ENCODE measurements at places on chromosomes 13 and 19.

GRCh38 chr19:35013820-35014754 is 14.0 kb downstream of the GRAMD1A start:
- peaks cover 93% of the 10 kb centered on the region for H3K36me3 ChIP-seq
- H3K27me3 ChIP-seq: no peaks in the 10 kb centered on the region
- H3K4me1 ChIP-seq: peaks cover 28% of the 10 kb centered on the region
- no peak overlapping the region for H3K27ac ChIP-seq

DNA sequence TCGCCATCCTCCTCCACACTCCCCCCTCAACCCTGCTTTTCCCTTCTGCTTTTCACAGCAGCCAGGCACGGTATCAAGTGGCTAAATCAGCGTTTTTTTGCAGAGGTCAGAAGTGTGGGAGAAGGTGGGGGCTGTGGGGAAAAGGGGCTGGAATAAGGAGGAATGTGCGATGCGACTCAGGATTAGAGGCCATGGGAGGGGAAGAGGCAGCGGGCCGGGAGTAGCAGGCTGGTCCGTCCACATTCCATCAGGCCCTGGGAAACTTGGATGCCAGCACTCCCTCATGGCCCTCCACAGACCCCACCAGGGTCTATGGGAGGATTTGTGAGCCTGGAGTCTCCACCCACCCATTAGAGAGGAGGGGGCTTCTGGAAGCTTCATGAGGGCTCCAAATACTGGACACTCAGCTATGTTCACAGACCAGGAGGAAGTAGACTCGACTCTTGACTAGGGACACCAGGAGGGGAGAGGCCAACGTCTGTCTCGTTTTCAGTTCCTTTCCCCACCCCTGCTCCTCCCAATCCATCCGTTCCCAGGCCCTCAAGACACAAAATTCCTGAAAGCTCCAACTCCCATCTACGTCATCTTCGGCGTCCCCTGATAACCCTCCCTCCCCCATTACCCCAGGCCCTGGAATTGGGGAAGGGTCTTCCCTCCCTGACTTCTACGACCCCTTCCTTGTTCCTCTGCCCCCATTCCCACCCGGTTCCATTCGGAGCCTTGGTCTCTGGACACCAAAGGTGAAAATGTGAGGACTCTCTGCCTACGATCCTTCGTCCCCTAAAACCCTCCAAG is 3.3 kb upstream of the KCNC3 start:
- H3K27me3 ChIP-seq: no peaks in the 10 kb centered on the region
- peak overlapping the region; percentile 95 for H3K27ac ChIP-seq
- no peak for DNase-seq
- H3K4me1 ChIP-seq: peaks cover 43% of the 10 kb centered on the region
- H3K36me3 ChIP-seq: no peaks in the 10 kb centered on the region

DNA sequence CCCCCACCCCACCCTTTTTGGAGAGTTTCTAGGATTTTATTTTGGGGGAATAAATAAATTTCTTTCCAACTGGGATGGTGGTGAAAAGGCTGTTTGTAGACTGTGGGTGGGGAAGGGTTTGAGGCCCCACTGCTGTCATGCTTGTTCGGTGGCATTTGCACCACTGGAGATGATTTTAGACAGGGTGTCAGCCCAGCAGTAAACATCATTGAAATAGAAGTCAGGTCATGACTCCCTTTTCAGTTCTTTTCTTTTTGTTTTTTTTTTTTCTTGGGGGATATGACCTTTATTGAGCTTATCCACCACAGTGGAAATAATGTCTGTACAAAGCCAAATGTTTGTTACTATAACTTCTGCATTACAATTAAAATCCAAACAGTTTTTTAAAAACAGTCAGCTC is 14.1 kb downstream of the UBAC2 start:
- H3K4me3 ChIP-seq: no peak overlapping the region
- no peak for DNase-seq
- peaks cover 21% of the 10 kb centered on the region for H3K36me3 ChIP-seq
- no peaks in the 10 kb centered on the region for H3K27me3 ChIP-seq
- peaks cover 9% of the 10 kb centered on the region for H3K4me1 ChIP-seq
- no peak overlapping the region for H3K27ac ChIP-seq

- no peak for DNase-seq
- no peak overlapping the region for H3K4me3 ChIP-seq
- H3K27ac ChIP-seq: no peak overlapping the region
- no peaks in the 10 kb centered on the region for H3K27me3 ChIP-seq
- no peaks in the 10 kb centered on the region for H3K36me3 ChIP-seq
Observed at GRCh38 chr13:33997574-33997973, 179.6 kb downstream of the RFC3 start.

GRCh38 chr19:5144545-5145179 is 175.7 kb downstream of the KDM4B start:
- H3K27me3 ChIP-seq: no peaks in the 10 kb centered on the region
- peaks cover 17% of the 10 kb centered on the region for H3K36me3 ChIP-seq
- DNase-seq: no peak
- peaks cover 25% of the 10 kb centered on the region for H3K4me1 ChIP-seq
- no peak overlapping the region for H3K27ac ChIP-seq

- DNase-seq: peak; percentile 31
- peaks cover 58% of the 10 kb centered on the region for H3K36me3 ChIP-seq
- no peaks in the 10 kb centered on the region for H3K27me3 ChIP-seq
- H3K4me1 ChIP-seq: peaks cover 23% of the 10 kb centered on the region
- peak overlapping the region; percentile 68 for H3K4me3 ChIP-seq
Observed at GRCh38 chr19:54201172-54201701, 579 bp downstream of the RPS9 start.

- DNase-seq: no peak
- no peaks in the 10 kb centered on the region for H3K36me3 ChIP-seq
- no peaks in the 10 kb centered on the region for H3K4me1 ChIP-seq
Observed at GRCh38 chr13:87355451-87355850, 315.7 kb upstream of the SLITRK5 start.

GRCh38 chr19:31627620-31628365 is 278.6 kb upstream of the TSHZ3 start:
- no peaks in the 10 kb centered on the region for H3K27me3 ChIP-seq
- no peak for DNase-seq
- no peaks in the 10 kb centered on the region for H3K36me3 ChIP-seq

DNA sequence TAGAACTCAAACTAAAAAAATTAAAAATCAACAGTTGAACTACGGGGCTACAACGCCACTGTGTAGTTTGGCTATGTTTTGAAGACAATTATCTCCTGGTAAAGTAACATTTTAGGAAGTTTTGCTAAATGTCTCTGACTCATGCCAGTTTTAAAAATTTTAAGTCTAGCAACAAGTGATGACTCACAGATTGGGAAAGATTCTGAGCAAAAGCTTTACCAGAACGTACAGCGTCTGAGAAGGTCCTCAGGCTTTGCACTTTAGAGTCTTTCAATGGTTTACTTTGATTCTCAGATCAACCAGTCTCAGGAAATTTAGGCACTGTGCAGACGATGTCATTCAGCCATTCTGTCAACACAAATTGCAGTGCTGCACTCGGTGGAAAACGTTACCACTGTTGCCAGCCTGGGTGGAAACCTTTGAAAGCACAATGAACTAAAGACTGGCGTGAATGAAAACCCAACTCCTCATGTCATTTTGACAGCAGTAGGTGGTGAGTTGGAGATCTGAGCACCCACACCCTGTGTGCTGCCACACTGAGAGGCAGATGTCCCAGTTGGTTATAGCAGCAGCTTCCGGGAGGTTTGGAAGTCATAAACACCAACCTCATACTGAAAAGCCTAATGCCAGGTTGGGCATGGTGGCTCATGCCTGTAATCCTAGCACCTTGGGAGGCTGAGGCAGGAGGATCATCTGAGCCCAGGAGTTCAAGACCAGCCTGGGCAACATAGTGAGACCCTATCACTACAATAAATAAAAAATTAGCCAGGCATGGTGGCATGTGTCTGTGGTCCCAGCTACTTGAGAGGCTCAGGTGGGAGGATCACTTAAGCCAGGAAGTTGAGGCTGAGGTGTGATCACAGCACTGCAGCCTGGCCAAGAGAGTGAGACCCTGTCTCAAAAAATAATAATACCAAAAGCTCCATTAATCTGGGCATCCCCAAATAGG is 6.3 kb upstream of the WTIP start:
- no peak for DNase-seq
- peaks cover 27% of the 10 kb centered on the region for H3K36me3 ChIP-seq
- no peak overlapping the region for H3K4me3 ChIP-seq
- H3K27ac ChIP-seq: no peak overlapping the region
- no peaks in the 10 kb centered on the region for H3K27me3 ChIP-seq

- no peak for DNase-seq
- no peak overlapping the region for H3K27ac ChIP-seq
- no peaks in the 10 kb centered on the region for H3K27me3 ChIP-seq
Observed at GRCh38 chr13:84455143-84455905, 573.0 kb upstream of the SLITRK1 start.

DNA sequence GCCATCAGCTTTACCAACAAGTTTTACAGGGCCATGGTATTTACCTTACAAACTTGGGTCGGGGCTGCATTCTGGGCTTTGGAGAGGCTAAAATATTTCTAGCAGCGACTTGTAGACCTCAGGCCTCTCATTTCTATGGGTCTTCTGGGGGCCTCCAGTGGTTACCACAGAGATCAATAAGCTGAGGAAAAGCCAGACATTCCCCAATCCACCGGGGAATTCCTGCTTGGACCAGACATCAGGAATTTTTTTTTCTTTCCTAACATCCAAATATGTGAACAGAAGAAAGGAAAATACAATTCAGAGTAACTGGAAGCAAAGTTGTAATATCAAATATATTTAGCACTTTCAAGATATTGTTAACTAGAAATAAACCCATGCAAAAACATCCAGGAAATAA is 1.5 kb downstream of the DZIP1 start:
- H3K36me3 ChIP-seq: no peaks in the 10 kb centered on the region
- H3K27me3 ChIP-seq: peaks cover 20% of the 10 kb centered on the region
- peaks cover 17% of the 10 kb centered on the region for H3K4me1 ChIP-seq
- no peak overlapping the region for H3K27ac ChIP-seq

- H3K4me3 ChIP-seq: no peak overlapping the region
- no peaks in the 10 kb centered on the region for H3K36me3 ChIP-seq
- H3K27me3 ChIP-seq: no peaks in the 10 kb centered on the region
- no peak for DNase-seq
- no peaks in the 10 kb centered on the region for H3K4me1 ChIP-seq
Observed at GRCh38 chr19:46299695-46300094, 2.9 kb downstream of the HIF3A start.

GRCh38 chr19:13691569-13692435 is 72.5 kb upstream of the MRI1 start:
- peaks cover 42% of the 10 kb centered on the region for H3K27me3 ChIP-seq
- DNase-seq: no peak
- H3K36me3 ChIP-seq: no peaks in the 10 kb centered on the region
- no peaks in the 10 kb centered on the region for H3K4me1 ChIP-seq
- H3K27ac ChIP-seq: no peak overlapping the region

DNA sequence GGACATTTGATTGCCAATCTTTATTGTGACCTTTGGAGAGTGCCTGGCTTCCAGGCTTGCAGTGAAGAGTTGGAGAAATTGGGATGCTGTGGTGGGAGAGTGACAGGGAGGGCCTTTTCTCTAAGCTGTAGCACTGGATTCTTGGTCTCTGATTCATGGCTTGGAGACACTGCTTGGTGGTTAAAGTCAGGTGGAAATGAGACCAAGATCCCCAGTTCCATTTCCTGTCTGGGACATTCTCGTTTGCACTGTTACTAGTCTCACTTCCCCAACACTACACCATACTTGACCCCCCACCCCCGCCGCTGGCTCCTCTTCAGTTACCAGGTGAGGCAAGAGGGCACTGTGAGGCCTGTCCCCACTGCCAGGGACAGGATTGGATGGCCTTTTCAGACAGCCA is 2.9 kb downstream of the SUPT5H start:
- H3K27ac ChIP-seq: no peak overlapping the region
- no peaks in the 10 kb centered on the region for H3K27me3 ChIP-seq
- H3K36me3 ChIP-seq: peaks cover 49% of the 10 kb centered on the region
- no peak overlapping the region for H3K4me3 ChIP-seq
- H3K4me1 ChIP-seq: peaks cover 2% of the 10 kb centered on the region

DNA sequence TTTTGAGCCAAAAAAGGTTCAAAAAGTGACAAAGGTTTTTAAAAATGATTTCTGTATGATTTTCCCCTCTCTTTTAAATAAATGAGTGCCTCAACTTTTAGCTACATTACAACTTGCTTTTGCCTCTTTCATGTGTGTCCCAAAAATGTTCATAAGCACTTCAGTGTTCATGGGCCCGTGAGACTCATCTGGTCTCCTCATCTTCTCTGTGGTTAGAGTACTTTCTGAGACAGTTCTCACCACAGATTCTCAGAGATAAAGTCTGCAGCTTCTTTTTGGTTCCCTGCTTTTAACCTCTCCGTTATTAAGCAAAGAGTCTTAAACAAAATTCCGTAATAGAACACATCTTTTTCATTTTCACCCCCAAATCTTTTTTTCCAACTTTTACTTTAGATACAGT is 156.9 kb downstream of the DLEU7 start:
- H3K4me1 ChIP-seq: peaks cover 5% of the 10 kb centered on the region
- no peaks in the 10 kb centered on the region for H3K27me3 ChIP-seq
- no peak for DNase-seq
- H3K4me3 ChIP-seq: no peak overlapping the region
- H3K27ac ChIP-seq: no peak overlapping the region
- H3K36me3 ChIP-seq: no peaks in the 10 kb centered on the region

- H3K27me3 ChIP-seq: no peaks in the 10 kb centered on the region
- no peaks in the 10 kb centered on the region for H3K4me1 ChIP-seq
- no peak for DNase-seq
Observed at GRCh38 chr13:110249326-110249725, 57.6 kb downstream of the COL4A1 start.
